ENCODE measurements at places on chromosomes 5 and 9. TPM values are rescaled to one million over a fixed set of nuclear protein-coding genes. Genes with fewer than 3 reads are reported as not detected.

DNA sequence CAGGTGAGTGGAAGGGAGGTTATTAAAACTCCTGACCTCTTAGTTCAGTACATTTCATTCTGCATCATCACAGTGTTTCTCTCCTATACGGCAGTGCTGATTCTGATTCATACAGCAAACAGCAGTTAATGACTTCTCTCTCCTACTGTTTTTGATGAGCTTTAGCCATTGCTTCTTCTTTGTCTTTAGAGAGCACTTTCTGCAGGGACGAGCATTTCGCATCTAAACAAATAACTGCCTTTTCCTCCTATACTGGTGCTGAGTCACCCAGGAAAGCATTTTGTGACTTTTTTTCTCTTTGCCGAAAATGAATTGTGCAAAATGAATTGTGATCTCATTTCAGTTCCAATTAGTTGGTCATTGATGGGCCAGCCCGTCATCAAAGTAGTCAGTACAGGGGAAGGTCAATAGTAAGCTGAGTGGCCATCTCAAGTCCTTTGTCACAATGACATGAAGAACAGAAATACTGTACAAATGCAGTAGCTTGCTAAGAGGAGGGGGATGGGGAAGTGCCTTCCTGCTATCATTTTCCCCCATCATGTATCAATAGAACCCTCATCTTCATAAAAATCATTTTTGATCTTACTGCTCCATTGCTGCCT, 98.5 kb downstream of the INSYN2B start:
- no peak for DNase-seq

DNA sequence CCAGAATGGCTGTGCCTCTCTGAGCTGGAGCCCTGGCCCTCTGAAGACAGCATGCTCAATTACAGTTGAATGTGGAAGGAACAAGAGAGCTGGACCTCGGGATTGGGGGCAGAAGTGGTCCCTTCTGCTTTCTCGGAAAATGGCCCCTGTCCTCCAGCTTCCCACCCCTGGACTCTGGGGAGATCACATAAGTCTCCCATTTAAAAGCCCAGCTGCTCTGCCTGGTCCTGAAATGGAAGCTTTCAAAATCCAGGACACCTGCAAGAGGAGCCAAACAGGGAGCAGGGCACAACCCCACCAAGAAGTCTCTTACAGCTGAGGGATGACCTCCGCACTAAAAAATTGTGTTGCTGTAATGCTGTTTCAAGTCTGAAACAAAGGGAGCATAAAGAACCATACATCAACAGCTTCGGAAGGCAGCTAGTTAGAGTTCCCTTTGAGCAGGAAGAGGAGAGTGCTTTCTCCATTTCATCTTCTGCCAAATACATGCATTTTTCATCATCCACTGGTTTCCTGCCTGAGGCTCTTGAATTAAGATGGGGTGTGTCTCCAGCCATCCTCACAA, 48.2 kb downstream of the TGFBI start:
- no peak for DNase-seq

INSL6 gene
- total RNA-seq = not detected

TAF11L10 gene
- total RNA-seq = not detected
